ENCODE measurements at places on chromosomes 7 and 10.

GRCh38 chr7:1763033-1763432 lies 93.0 kb downstream of the ELFN1 start:
- no peak for DNase-seq

DNA sequence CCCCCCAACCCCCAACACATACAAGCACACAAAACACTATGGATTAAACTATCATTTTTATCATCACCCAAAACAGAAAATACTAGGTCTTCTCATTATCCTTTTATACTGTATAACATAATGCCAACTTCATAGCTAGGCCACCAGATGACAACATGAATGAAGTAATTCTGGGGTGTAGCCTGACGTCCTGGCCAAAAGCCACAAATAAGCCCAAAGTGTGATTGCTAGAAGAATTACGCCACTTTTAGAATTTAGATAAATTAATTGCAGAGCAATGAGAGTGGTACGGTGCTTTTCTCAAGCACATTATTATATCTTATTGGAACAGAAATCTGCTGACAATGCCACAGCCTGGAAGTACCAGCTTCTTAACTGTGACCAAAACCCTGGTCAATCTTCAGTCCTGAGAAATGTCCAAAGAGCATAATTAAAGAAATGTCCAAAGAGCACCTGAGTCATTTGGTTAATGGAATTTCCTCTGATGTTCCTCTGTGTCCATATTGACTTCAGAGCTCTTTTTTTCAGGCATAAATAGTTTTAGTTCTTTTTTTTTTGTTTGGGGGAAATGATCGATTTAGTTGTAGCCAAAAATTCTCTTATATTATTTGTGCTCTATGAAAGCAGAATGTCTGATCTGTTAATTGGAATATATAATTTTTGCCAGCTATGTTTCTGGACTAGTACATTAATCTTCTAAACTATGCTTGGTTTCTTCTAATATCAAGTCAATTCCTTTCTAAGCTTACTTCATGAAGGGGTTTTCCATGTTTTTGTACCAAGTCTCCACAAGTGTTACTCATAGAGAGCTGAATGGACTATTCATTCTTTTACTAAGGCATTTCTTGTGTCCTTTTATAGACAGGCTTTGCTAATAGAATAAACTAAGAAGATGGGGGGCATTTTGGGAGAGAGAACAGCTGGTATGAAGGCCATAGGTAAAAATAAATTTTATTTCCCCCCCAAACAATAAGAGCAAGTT lies 233.4 kb upstream of the SLC26A5 start:
- DNase-seq: no peak

DNA sequence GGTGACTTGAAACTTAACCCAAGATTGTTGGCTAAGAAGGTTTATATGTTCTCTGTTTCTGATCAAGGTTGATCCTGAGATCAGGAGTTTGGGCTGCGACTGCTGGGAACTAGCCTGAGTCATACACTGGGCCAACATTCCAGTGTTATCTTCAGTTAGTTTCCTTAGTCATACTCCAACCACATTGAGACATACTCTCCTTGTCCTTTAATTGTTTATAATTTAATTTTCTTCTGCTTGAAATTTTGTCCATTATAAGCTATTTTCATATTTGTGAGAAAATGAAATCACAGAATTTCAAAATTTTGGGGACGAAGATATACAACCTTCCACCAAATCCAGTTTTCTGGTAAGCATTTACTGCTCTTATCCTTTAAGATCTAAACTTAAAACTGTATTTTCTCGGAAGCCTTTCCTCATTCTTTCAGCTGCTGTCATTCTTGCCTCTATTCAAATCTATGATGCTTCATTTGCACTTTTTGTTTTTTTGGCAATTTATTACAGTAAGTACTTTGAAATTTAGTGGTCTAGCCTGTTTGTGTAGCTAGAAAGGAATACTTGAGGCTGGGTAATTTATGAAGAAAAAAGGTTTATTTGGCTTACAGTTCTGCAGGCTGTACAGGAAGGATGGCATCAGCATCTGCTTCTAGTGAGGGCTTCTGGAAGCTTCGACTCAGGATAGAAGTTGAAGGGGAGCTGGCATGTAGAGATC lies 63.4 kb upstream of the POT1 start:
- DNase-seq: no peak

GRCh38 chr10:15374566-15374965 lies 3.5 kb upstream of the FAM171A1 start:
- DNase-seq: no peak

GRCh38 chr10:103181244-103181643 lies 11.8 kb downstream of the NT5C2 start:
- no peak for DNase-seq

DNA sequence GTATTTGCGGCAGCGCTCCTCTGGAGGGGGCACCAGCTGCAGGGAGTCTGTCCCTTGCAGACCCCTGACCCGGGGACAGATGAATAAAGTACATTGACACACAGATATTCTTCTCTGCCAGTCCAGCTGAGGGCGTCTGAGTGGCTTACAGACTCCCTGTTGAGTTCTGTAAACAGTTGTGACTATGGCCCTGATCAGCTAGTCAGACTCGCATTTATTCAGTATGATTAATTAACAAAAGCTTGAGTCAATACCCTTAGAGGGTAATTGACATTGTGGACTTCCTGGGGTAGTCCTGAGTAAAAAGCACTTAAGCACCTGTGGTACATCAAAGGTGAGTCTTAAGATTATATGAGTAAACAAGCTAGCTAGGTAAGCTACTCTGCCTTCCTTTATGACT lies 21.0 kb downstream of the ANKRD30A start:
- no peak for DNase-seq

- DNase-seq: no peak
These were observed 14.6 kb downstream of the MDFIC start for GRCh38 chr7:114936471-114936870.

GRCh38 chr7:156218544-156219306 lies 406.5 kb upstream of the SHH start:
- no peak for DNase-seq

DNA sequence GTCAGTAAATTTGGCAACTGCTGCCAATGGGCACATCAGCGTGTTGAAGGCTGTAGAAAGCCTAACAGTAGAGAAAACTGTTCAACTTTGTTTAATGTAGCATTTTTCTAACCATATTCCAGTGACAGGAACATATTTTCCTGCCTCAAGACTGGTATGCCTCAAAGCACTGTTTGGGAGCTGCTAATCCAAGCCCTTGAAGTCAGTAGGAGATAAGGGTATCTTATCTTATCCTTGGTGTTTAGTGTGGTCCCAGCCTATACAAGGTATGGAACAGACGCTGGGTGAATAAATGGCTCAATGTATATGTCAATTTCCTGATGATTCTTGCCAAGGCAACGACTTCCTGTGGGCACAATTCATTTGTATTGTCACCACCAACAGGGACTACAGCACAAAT lies 97.5 kb upstream of the CREB5 start:
- DNase-seq: no peak

DNA sequence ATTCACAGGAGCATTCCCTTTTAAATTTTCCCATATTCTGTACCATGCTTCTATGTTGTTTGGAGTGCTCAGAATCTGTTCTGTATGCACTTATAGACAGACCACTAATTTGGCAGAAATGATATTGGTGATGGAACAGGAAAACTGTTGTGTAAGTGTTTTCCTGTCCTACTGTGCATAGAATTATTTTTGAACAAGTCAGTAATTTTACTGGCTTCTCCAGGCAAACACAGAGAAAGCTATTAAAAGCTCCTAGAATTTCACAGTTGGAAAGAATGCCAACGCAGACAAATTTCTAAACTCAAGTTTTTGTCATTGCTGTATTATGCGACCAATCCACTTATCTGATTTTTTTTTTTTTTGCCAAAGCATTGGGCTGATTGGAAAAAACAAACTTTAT lies 55.7 kb downstream of the ANKMY2 start:
- no peak for DNase-seq

GRCh38 chr10:3236644-3237404 lies 64.2 kb upstream of the PITRM1 start:
- no peak for DNase-seq

GRCh38 chr7:41306486-41306885 lies 396.4 kb downstream of the INHBA start:
- no peak for DNase-seq

Data from left lung (tissue), 14 donors.